Adrenal gland (tissue), 19 donors: ENCODE measurements at places on chromosomes 4 and X.

DNA sequence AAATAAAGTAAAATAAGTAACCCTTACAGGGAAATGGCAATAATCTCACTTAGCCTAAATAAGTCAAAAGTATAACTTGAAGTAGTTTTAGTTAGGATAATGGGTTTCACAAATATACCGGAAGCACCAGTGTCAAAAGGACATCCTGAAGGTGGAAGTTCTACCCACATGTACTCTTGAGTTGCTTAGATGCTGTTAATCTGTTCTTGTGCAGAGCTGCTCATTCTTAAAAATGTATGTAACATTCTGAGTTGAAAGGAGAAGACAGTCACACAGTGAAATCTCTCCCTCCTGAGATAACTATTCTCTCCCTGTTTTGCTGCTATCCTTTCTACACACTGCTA lies 11.2 kb upstream of the CCNG2 start:
- no peak for DNase-seq

- no peak for DNase-seq
Measured at GRCh38 chr4:1538096-1538410, 131.8 kb upstream of the NKX1-1 start.

GRCh38 chrX:65196758-65197360 lies 220.6 kb upstream of the ZC4H2 start:
- no peak for DNase-seq

DNA sequence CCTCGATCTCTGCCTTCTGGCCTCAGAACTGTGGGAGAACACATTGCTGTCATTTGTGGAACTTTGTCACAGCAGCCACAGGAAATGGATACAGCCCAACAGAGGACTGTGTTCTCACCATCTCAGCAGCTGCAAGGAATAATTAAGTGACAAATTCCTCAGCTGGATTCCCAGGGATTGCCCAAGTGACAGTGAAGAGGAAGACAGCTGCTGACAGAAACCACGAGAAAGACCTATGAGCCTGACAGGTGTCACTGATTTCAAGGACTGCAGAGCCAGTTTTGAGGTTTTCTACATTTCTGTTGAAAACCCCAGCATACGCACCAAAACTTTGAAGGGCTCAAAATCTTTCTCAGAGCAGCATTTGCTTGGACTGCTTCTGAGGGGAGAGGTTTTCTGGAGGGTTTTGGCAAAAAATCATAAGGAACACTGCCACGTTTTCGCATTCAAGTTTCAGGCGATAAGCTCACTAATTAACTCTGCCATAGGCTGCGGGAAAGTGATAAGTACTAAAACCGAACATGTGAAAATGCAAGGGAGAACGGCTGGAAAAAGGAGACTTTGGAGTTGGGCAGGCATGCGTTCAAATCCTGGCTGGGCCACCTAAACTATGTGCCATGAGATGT lies 88.8 kb downstream of the DRD5 start:
- DNase-seq = no peak

GRCh38 chr4:154364066-154364845 lies 127.3 kb downstream of the DCHS2 start:
- DNase-seq = no peak

DNA sequence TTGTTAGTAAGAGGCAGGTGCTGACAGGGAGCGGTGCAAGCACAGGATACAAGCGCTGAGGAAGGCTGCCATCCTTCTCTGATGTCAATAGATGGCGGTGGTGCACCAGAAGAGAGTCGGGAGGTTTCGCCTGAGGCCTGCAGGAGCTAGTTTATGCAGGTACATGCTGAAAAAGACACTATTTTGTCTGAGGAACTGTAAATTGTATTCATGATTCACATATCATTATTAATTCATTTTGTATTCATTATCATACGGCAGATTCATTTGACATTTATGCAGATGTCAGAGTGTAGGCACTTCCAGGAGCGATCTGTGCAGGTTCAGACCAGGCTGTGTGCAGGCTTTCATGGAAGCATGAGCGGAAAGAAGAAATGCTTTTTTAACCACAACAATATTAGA lies 824.0 kb downstream of the STIM2 start:
- DNase-seq = peak; percentile 41

GRCh38 chr4:184310171-184310567 lies 92.5 kb upstream of the ENPP6 start:
- DNase-seq = peak; percentile 24

GRCh38 chr4:146236216-146236615 lies 21.9 kb downstream of the REELD1 start:
- DNase-seq = no peak

GRCh38 chr4:171025343-171025742 lies 787.9 kb upstream of the GALNTL6 start:
- no peak for DNase-seq

GRCh38 chrX:109889289-109890006 lies 113.5 kb upstream of the TMEM164 start:
- DNase-seq = no peak

DNA sequence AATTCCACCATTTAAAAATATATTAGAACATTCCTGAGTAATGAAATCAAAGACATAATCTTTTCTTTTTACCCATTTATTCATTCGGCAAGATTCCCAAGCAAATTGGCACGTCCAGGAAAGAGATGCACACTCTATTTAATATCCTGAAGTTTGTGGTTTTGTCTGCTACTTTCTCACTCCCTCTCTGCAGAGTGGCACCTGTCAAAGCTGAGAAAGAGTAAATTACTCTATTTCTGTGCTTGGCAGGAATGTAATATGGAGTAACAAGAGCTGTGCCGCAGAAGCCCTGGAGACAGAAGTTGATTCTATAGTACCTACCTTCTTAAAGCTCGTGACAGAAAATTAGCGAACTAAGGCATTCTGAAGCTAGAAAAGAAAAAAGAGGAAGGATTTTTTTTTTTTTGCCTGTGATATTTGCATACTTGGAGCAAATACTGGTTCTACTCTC lies 5.5 kb downstream of the GSTCD start:
- no peak for DNase-seq

DNA sequence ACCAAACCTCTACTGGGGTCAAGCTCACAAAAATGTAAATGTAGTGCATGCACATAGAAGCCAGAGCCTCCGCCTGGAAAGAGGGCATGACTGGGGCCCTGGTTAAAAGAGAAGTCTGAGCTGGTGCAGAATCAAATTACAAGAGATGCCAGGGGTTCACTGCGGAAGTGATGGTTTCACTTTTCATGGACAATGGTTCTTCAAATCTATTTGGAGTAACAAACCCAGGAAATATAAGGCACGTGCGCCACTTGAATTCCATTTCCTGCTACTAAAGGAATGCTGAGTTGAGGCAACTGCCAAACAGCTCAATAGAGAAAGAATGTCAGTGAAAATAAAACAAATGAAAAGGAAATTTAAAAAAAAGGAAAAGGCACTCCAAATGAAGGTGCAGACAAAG lies 79.8 kb downstream of the FUNDC1 start:
- DNase-seq = peak; percentile 15

GRCh38 chrX:78643096-78643495 lies 16.0 kb downstream of the RTL3 start:
- DNase-seq = no peak

DNA sequence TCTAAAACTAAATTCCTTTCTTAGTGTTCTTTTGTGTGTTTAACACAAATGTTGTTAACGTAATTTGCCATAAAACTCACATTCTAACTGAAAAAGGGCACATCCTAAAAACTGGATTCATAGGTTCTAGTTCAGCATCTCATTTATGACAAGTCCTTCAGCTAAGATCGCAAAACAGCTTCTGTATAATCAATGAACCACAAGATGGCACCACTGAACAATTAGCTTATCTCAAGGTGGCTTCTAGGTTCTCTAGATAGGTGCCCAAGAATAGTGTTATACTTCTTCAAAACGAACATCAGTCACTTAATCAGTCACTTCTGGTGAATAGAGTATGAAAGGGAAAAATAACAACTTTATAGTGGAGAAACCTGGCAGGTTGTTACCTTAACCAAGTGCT lies 54.3 kb downstream of the NRK start:
- DNase-seq = no peak

- no peak for DNase-seq
Measured at GRCh38 chrX:28901637-28902036, 314.4 kb downstream of the IL1RAPL1 start.

GRCh38 chr4:139050446-139050845 lies 34.9 kb downstream of the NOCT start:
- DNase-seq = no peak

GRCh38 chr4:119025420-119025819 lies 110.2 kb upstream of the MYOZ2 start:
- no peak for DNase-seq

GRCh38 chr4:134773497-134774000 lies 572.0 kb upstream of the PABPC4L start:
- DNase-seq = no peak

GRCh38 chr4:122823476-122823875 lies 3.2 kb upstream of the FGF2 start:
- DNase-seq = no peak
